ENCODE measurements at places on chromosomes 3 and 15.

- no peak overlapping the region for H3K4me3 ChIP-seq
- peaks cover 9% of the 10 kb centered on the region for H3K4me1 ChIP-seq
- H3K36me3 ChIP-seq = no peaks in the 10 kb centered on the region
- DNase-seq = peak; percentile 15
These were observed 8.0 kb upstream of the THRB start for GRCh38 chr3:24502690-24503089.

- no peak overlapping the region for H3K4me3 ChIP-seq
- H3K4me1 ChIP-seq = no peaks in the 10 kb centered on the region
- no peak overlapping the region for H3K27ac ChIP-seq
- H3K27me3 ChIP-seq = no peaks in the 10 kb centered on the region
These were observed 49.4 kb upstream of the MAGEF1 start for GRCh38 chr3:184761075-184761841.

DNA sequence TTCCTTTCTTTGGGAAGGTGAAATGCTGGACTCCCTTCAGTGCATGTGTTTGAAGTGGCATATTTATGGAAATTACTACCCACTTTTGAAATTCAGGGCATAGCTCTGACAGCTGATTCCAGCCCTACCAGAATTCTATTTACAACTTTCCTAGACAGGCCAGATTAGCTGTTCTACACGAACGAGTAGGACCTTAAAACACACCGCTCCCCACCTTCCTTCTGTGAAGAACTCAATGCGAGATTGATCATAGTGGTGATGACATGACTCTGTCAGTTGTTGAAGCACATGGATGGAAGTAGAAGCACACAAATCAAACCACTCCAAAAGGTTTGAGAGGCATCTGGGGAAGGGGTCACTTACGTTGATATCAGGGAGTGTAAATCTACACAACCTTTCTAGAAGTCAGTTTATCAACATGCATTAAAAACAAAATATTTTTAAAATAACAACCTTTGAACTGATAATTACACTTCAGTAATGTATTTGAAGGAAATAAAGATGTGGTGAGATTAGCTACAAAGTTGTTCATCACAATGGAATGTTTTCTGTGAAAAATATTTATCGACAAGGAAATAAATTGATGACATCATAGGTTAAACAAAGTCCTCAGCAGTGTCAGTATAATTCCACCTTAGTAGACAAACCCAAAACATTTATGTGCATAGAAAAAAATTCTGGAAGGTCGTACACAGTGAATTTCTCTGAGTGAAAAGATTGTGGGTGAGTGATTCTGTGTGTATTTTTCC, 29.8 kb downstream of the RARB start:
- no peaks in the 10 kb centered on the region for H3K27me3 ChIP-seq
- H3K4me1 ChIP-seq = no peaks in the 10 kb centered on the region
- no peaks in the 10 kb centered on the region for H3K36me3 ChIP-seq
- no peak for DNase-seq

- H3K4me3 ChIP-seq = no peak overlapping the region
- no peak for DNase-seq
- H3K27ac ChIP-seq = no peak overlapping the region
- peaks cover 52% of the 10 kb centered on the region for H3K4me1 ChIP-seq
- no peaks in the 10 kb centered on the region for H3K27me3 ChIP-seq
- peaks cover 3% of the 10 kb centered on the region for H3K36me3 ChIP-seq
These were observed 154.1 kb downstream of the ZNF609 start for GRCh38 chr15:64614519-64614918.

DNA sequence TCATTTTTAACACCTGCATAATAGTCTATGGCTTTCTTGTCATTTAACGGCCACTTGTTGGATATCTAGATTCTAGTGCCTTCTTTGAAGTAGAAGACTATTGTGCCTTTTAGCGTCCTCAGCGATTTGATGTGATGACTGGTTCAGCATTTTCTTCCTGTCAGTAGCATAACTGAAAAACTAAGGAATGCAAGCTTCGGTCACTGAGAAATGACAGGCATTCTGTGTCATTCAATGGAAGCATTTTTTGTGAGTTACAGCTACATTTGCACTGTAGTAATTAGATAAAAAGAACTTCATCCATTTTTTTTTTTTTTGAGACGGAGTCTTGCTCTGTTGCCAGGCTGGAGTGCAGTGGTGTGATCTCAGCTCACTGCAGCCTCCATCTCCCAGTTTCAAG, 10.3 kb downstream of the NEK11 start:
- no peak for DNase-seq
- H3K4me1 ChIP-seq = peaks cover 12% of the 10 kb centered on the region
- H3K27me3 ChIP-seq = no peaks in the 10 kb centered on the region
- no peaks in the 10 kb centered on the region for H3K36me3 ChIP-seq

GRCh38 chr3:190101320-190102011, 19.2 kb downstream of the P3H2 start:
- no peaks in the 10 kb centered on the region for H3K36me3 ChIP-seq
- H3K4me3 ChIP-seq = peak overlapping the region; percentile 49
- no peak for DNase-seq

- no peaks in the 10 kb centered on the region for H3K36me3 ChIP-seq
- no peak for DNase-seq
- H3K27ac ChIP-seq = no peak overlapping the region
- H3K27me3 ChIP-seq = peaks cover 9% of the 10 kb centered on the region
These were observed 114.7 kb upstream of the FRMD4B start for GRCh38 chr3:69500604-69501003.

DNA sequence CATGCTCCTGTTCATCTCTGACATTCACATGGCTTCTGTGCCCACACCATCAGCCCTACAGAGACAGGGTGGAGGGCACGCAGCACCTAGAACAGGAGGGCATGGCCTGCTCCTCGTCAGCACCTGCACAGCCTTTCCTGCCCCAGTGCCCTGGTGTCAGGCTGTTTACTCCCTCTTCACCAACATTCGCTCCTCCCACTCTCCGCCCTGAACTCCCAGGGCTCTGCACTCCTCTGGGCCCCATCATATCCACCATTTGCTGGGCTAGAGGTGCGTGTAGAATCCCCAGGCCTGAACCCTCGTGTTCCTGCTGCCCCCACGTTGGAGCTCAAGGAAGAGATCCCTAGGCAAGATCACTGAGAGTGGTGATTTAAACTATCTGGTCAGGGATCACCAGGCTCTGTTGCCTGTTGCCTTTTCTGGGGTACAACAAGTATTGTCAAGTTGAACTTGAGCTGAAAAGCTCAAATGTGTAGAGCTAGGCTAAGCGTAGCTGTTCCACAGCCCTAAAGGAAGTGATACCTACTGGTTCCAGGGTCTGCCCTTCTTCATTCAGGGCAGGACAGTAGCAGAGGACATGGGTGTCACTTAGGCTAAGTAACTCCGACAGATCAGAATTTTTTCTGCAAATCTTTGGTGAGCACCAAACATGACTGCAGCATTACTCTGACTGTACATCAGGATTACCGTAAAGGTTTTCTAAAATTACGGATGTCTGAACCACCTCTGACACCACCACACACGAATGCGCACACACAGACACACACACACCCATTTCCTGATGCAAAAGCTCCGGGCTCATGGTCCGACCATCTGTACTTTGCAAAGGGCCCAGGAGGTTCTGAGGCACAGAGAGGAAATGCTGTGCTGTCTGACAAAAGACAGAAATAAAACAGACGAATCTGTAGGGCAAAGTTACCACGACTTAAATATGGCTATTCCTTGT, 43.7 kb upstream of the GNB5 start:
- H3K4me3 ChIP-seq = peak overlapping the region; percentile 12
- H3K27me3 ChIP-seq = no peaks in the 10 kb centered on the region
- H3K4me1 ChIP-seq = peaks cover 42% of the 10 kb centered on the region
- H3K27ac ChIP-seq = peak overlapping the region; percentile 86
- no peaks in the 10 kb centered on the region for H3K36me3 ChIP-seq

Measured in activated CD4-positive, alpha-beta T cell treated with anti-CD3 and anti-CD28 coated beads for 36 hours (primary cell).